ENCODE measurements at places on chromosomes 3 and 15. TPM values are rescaled to one million over a fixed set of nuclear protein-coding genes. Genes with fewer than 3 reads are reported as not detected.

DNA sequence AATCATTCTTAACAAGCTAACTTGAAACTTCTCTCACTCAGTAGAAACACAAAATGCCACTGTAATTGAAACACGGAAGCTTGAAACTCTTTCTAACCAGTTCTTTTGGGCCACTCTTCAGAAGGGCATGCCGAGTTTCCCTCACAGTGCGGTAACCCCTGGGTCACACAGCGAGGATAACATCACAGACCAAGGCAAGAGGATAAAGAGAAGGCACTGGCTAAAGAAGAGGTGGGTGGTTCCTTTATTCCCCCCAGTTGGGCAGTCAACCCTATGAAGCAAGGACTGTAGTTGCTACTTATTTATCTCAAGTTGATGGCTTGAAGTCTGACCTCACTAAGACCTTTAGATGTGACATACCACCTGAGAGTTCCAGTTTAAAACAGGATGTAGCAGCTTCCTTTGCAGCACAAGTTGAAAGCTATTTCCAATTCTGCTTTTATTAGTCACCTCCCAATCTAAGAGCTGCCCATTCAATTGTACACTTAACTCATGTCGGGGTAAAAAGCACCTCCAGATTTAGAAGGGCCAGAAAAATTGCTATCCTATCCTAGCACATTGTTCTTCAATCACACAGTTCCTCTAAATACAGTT lies 272.4 kb downstream of the TIGIT start:
- H3K4me1 ChIP-seq, result no peaks in the 10 kb centered on the region
- H3K27ac ChIP-seq, result no peak overlapping the region
- no peak overlapping the region for H3K4me3 ChIP-seq
- DNase-seq, result no peak

GRCh38 chr3:101938262-101938847 lies 89.0 kb downstream of the NFKBIZ start:
- no peak overlapping the region for H3K4me3 ChIP-seq
- no peak overlapping the region for H3K27ac ChIP-seq
- H3K27me3 ChIP-seq, result no peaks in the 10 kb centered on the region
- no peak for DNase-seq

TPRG1 gene
- total RNA-seq, result 2.0 TPM

GRCh38 chr15:89393056-89393455 lies 58.4 kb upstream of the POLG start:
- H3K27ac ChIP-seq, result no peak overlapping the region
- H3K4me3 ChIP-seq, result no peak overlapping the region
- H3K4me1 ChIP-seq, result no peaks in the 10 kb centered on the region

- no peaks in the 10 kb centered on the region for H3K36me3 ChIP-seq
- no peak overlapping the region for H3K27ac ChIP-seq
- H3K4me3 ChIP-seq, result no peak overlapping the region
- H3K4me1 ChIP-seq, result no peaks in the 10 kb centered on the region
These were observed 298.8 kb downstream of the CHST2 start for GRCh38 chr3:143418391-143418790.

DNA sequence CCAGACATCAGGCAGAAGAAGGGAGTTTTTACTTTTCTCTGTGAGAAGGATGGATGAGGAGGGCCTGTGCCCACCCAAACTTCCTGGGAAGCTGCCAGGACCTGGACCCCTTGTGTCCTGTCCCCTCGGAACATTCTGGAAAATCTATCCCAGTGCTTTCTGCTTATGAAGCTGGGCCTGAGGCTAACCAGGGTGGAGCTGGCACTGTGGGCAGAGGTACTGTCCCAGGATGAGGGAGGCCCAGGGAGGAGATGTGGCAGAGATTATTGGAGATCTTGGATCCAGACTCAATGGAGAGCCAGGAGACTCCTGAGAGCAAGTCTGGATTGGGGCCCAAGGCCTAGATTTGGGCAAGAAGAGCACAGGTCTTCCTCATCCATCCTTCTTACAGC lies 44.4 kb downstream of the SPSB4 start:
- H3K27me3 ChIP-seq, result no peaks in the 10 kb centered on the region
- H3K4me1 ChIP-seq, result no peaks in the 10 kb centered on the region
- no peak for DNase-seq
- no peak overlapping the region for H3K4me3 ChIP-seq

- no peaks in the 10 kb centered on the region for H3K36me3 ChIP-seq
- H3K27me3 ChIP-seq, result no peaks in the 10 kb centered on the region
- no peak overlapping the region for H3K4me3 ChIP-seq
- DNase-seq, result no peak
- H3K4me1 ChIP-seq, result no peaks in the 10 kb centered on the region
These were observed 194.4 kb downstream of the MEIS2 start for GRCh38 chr15:36905908-36906307.

DNA sequence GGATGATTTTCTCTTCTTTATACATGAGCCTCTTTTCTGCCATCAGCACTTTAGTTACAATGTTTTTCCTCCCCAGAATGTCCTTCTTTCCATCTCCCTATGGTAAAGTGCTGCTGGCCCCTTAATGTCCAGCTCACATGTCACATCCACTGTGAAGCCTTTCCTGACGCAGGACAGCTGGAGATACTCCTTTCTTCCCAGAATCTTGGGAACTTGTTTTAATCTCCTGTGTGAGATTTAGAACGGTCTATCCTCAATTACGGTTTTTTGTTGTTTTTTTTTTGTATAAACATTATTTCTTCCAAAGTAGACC lies 147.7 kb upstream of the TSC22D2 start:
- no peaks in the 10 kb centered on the region for H3K27me3 ChIP-seq
- no peak overlapping the region for H3K4me3 ChIP-seq
- no peak overlapping the region for H3K27ac ChIP-seq
- H3K36me3 ChIP-seq, result no peaks in the 10 kb centered on the region
- DNase-seq, result no peak
- peaks cover 12% of the 10 kb centered on the region for H3K4me1 ChIP-seq

NSUN3 gene
- 13.2 TPM for total RNA-seq

GRCh38 chr15:61685534-61685933 lies 374.7 kb downstream of the VPS13C start:
- H3K27me3 ChIP-seq, result no peaks in the 10 kb centered on the region
- no peaks in the 10 kb centered on the region for H3K4me1 ChIP-seq
- no peak overlapping the region for H3K27ac ChIP-seq
- H3K36me3 ChIP-seq, result no peaks in the 10 kb centered on the region

ZNF501 gene
- total RNA-seq, result 15.9 TPM

WDR82 gene
- total RNA-seq, result 76.4 TPM

DNA sequence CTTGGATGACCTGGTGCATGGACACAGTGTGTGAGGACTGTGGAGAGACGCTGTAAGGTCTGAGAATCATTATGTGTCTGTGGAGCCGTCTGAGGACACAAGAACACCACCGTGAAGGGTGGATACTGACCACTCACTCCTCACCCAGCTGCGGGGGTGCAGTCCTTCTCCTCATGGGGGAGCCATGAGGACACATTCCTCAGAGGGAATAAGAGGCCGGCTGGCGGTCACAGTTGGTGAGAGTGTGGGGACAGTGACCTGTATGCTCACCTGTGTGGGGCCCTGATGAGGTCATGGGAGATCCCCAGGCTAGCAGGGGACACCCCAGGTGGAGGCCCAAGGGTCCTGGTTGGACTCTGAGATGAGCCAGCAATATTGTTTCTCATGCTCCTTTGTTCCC lies 2.5 kb upstream of the TRPM1 start:
- H3K4me3 ChIP-seq, result no peak overlapping the region
- H3K36me3 ChIP-seq, result no peaks in the 10 kb centered on the region
- H3K27me3 ChIP-seq, result no peaks in the 10 kb centered on the region
- no peak for DNase-seq
- no peak overlapping the region for H3K27ac ChIP-seq

ZNF280D gene
- 81.8 TPM for total RNA-seq

GRCh38 chr15:88454236-88454635 lies 13.0 kb downstream of the MRPL46 start:
- no peaks in the 10 kb centered on the region for H3K27me3 ChIP-seq
- peaks cover 8% of the 10 kb centered on the region for H3K36me3 ChIP-seq
- peaks cover 6% of the 10 kb centered on the region for H3K4me1 ChIP-seq
- no peak overlapping the region for H3K27ac ChIP-seq
- DNase-seq, result no peak

DNA sequence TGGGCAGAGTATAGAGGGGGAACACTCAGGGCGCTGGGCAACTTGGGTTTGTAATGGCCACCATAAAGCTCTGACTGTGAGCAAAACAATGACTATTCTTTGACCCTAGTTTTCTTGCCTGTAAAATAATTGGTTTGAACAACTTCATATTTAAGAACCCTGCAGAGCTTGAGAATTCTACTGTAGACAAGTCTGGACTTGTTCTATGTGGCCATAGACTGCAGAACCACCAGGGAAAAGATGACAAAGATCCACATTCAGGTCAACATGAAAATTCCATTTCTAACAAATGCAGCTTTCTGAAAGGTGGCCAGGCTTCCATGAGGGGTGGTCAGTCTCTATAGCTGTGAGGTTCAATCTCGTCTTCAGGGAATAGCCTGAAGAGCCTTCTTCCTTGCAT lies 239.4 kb upstream of the LRRN1 start:
- H3K27ac ChIP-seq, result no peak overlapping the region
- no peaks in the 10 kb centered on the region for H3K36me3 ChIP-seq
- no peaks in the 10 kb centered on the region for H3K27me3 ChIP-seq
- H3K4me1 ChIP-seq, result no peaks in the 10 kb centered on the region
- no peak for DNase-seq
- no peak overlapping the region for H3K4me3 ChIP-seq

GRCh38 chr3:37115446-37115845 lies 58.9 kb downstream of the LRRFIP2 start:
- H3K36me3 ChIP-seq, result no peaks in the 10 kb centered on the region
- no peak overlapping the region for H3K27ac ChIP-seq
- peaks cover 8% of the 10 kb centered on the region for H3K4me1 ChIP-seq
- no peak overlapping the region for H3K4me3 ChIP-seq

- H3K36me3 ChIP-seq, result no peaks in the 10 kb centered on the region
- H3K4me3 ChIP-seq, result no peak overlapping the region
- H3K27ac ChIP-seq, result no peak overlapping the region
- H3K27me3 ChIP-seq, result no peaks in the 10 kb centered on the region
These were observed 21.0 kb upstream of the CA12 start for GRCh38 chr15:63402498-63403253.

EXD1 gene
- not detected for total RNA-seq

- no peak for DNase-seq
- no peak overlapping the region for H3K4me3 ChIP-seq
- no peaks in the 10 kb centered on the region for H3K27me3 ChIP-seq
- H3K4me1 ChIP-seq, result peaks cover 6% of the 10 kb centered on the region
- H3K36me3 ChIP-seq, result peaks cover 4% of the 10 kb centered on the region
- H3K27ac ChIP-seq, result no peak overlapping the region
These were observed 22.9 kb downstream of the SIAH2 start for GRCh38 chr3:150739877-150740645.

DNA sequence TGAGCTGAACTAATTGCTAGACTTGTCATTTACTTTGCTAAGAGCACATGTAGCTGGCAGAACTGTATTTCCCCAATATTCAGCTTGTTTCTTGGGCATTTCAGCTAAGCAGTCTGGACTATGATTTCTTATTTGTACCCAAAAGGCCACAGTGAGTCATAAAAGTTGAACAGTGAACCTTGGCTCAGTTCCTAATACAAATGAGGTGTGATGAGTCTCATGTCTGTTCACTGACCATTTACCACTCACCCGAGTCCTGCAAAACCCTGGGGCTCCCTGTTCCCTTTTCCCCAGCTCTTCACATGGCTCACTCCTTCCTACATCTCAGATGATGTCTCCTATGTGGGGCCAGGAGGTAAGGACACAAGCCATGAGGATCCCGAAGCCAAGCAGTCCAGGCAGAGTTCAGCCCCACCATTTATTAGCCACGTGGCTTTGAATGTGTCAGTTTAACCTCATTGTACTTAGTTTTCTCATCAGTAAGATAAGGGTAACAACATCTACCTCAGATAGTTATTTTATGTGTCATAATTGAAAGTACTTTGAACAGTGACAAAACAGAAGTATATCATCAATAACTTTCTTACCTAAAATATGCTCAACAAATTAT lies 239.3 kb downstream of the IL5RA start:
- no peaks in the 10 kb centered on the region for H3K27me3 ChIP-seq
- no peaks in the 10 kb centered on the region for H3K36me3 ChIP-seq
- no peak overlapping the region for H3K4me3 ChIP-seq
- no peaks in the 10 kb centered on the region for H3K4me1 ChIP-seq
- H3K27ac ChIP-seq, result no peak overlapping the region

IGSF10 gene
- total RNA-seq, result 2.4 TPM

DNA sequence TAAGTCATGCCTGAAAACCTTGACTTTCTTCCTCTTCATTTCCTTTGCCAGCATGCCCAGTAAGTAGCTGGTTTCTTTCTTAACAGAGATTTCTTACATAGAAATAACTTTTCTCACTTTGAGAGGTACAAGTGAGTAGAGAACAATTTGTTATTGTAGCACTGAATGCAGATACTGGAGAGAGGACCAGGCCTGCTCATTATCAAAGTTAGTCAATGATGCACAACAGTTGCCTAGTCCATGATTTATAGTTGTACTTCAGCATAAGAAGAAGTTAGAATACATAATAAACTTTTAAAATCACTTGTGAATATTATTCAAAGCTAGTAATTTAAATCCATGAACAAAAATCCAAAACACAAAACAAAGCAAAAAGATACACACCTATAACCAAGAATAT lies 213.0 kb downstream of the PCCB start:
- H3K4me3 ChIP-seq, result no peak overlapping the region
- no peak for DNase-seq
- no peaks in the 10 kb centered on the region for H3K27me3 ChIP-seq
- H3K27ac ChIP-seq, result no peak overlapping the region
- H3K4me1 ChIP-seq, result no peaks in the 10 kb centered on the region
- no peaks in the 10 kb centered on the region for H3K36me3 ChIP-seq

- H3K27ac ChIP-seq, result no peak overlapping the region
- H3K4me1 ChIP-seq, result no peaks in the 10 kb centered on the region
- no peaks in the 10 kb centered on the region for H3K27me3 ChIP-seq
- H3K4me3 ChIP-seq, result no peak overlapping the region
These were observed 106.0 kb downstream of the UBE2E2 start for GRCh38 chr3:23308986-23309625.

CCDC71 gene
- total RNA-seq, result 35.2 TPM

DNA sequence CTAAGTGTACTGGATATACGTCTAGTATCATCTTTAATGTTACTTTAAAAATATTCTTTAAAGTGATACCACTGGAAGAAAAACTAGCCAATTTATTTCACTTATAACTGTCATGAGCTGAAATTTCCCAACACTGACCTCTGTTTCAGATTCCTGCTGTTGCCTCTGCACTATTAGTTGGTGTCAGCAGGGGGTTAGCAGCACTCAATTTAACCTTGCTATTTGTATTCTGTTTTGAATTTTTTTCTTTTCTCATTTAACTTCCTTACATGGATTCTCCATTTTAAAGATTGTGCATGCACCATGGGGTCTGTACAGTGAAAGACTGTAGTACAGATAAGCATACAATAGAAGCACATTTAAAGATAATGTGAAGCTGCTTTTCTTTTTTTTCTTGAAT lies 169.2 kb downstream of the UBE2E2 start:
- H3K27me3 ChIP-seq, result no peaks in the 10 kb centered on the region
- H3K36me3 ChIP-seq, result no peaks in the 10 kb centered on the region
- no peaks in the 10 kb centered on the region for H3K4me1 ChIP-seq
- DNase-seq, result no peak

DTWD1 gene
- 24.9 TPM for total RNA-seq

GRCh38 chr3:18445401-18446148 lies 20.4 kb upstream of the SATB1 start:
- H3K4me1 ChIP-seq, result peaks cover 12% of the 10 kb centered on the region
- peak; percentile 26 for DNase-seq
- H3K27ac ChIP-seq, result no peak overlapping the region
- no peaks in the 10 kb centered on the region for H3K27me3 ChIP-seq
- H3K36me3 ChIP-seq, result no peaks in the 10 kb centered on the region
- peak overlapping the region; percentile 48 for H3K4me3 ChIP-seq

GRCh38 chr3:13537909-13538296 lies 11.0 kb upstream of the FBLN2 start:
- no peak overlapping the region for H3K4me3 ChIP-seq
- no peak for DNase-seq
- H3K36me3 ChIP-seq, result no peaks in the 10 kb centered on the region
- no peaks in the 10 kb centered on the region for H3K27me3 ChIP-seq
- peaks cover 5% of the 10 kb centered on the region for H3K4me1 ChIP-seq

GPR149 gene
- total RNA-seq, result not detected
